Fibroblast of lung (primary cell): ENCODE measurements at places on chromosomes 11 and 22. TPM values are rescaled to one million over a fixed set of nuclear protein-coding genes. Genes with fewer than 3 reads are reported as not detected.

KRTAP5-11 gene
- not detected in 2 replicates for total RNA-seq

NXPE2 gene
- under 0.01 TPM in 1 of 2 replicates, not detected in the other for total RNA-seq

DCHS1 gene
- 11.0 and 23.9 TPM in 2 replicates for total RNA-seq

SOX10 gene
- not detected in 2 replicates for total RNA-seq

CD6 gene
- total RNA-seq = not detected in 2 replicates

PGA5 gene
- total RNA-seq = 3.3 TPM in 1 of 2 replicates, not detected in the other

TMEM45B gene
- total RNA-seq = not detected in 2 replicates
